Activated CD8-positive, alpha-beta memory T cell treated with anti-CD3 and anti-CD28 coated beads for 4 hours (primary cell): ENCODE measurements at places on chromosomes 1 and 21.

- no peak for DNase-seq
Observed at GRCh38 chr1:214633686-214634085, 30.7 kb downstream of the CENPF start.

- no peak for DNase-seq
Observed at GRCh38 chr1:56286956-56287355, 292.4 kb downstream of the PLPP3 start.

- DNase-seq: peak; percentile 71
Observed at GRCh38 chr1:26696654-26697430, 1.0 kb downstream of the ARID1A start.

DNA sequence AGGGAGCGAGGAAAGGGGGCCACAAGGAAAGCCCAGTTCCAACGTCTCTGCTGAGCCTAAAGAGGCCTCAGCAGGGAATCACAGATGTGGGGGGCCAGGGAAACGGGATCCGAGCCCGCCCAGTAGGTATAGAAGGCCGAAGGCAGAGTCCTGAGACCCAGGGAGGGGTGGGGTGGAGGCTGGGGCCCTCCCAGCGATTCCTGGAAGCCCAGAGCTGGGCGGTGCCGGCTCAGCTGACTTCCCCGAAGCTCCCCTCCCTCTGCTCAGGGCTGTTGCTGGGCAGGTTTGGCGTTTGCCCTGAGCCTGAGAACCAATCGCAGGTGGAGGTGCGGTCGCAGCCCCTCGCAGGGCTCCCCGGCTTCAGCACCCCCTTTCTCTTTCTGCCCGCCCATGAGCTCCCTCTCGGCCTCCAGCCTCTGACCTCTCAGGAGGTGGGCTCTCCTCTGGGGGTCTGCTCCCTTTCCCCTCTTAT, 12.8 kb downstream of the ADAMTSL4 start:
- DNase-seq: peak; percentile 83

DNA sequence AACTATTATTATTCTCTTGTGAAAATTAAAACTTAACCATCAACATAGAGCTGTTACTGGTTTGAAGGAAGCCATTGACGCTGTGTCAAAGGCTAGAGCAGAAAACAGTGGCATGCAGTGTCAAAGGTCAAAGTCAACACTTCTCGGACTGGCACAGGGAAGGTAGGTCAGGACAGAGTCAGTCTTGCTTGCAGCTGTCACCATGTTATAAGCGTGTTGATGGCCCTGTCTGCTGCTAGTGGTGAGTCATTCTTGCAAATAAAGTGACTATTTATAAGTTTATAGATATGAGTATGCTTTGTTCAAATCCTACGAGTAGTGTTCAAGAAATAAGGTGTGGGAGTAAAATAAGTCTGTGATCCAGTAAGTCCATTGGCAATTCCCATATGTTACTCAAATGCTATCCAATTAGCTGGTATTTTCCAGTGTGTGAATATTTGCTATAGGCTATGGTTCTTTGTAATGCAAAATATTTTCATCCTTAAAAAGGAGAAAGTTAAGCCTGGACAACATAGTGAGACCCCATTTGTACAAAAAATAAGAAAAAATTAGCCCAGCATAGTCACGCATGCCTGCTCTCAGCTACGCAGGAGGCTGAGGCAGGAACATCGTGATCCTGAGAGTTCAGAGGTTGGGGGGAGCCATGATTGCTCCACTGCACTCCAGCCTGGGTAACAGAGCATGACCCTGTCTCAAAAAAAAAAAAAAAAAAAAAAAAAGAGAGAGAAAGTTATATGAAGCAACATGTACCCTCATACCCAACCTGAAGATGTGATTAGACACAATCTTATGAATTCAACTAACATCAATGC, 26.3 kb upstream of the TINAGL1 start:
- no peak for DNase-seq

- no peak for DNase-seq
Observed at GRCh38 chr1:244094880-244095528, 43.9 kb downstream of the ZBTB18 start.

DNA sequence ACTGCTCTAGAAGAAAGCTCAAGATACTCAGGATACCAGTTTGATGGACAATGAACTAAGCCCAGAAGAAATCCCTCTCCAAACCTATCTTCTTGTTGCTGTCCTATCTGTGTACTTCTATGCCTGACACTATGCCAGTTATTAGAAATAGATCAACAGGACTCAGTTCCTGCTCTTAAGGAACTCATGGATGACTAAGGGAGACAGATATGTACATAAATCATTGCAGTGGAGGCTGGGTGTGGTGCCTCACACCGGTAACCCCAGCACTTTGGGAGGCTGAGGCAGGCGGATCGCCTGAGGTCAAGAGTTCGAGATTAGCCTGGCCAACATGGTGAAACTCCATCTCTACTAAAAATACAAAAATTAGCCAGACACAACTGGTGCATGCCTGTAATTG, 42.4 kb upstream of the AK4 start:
- no peak for DNase-seq

- no peak for DNase-seq
Observed at GRCh38 chr1:11653861-11654136, 430 bp downstream of the FBXO2 start.

DNA sequence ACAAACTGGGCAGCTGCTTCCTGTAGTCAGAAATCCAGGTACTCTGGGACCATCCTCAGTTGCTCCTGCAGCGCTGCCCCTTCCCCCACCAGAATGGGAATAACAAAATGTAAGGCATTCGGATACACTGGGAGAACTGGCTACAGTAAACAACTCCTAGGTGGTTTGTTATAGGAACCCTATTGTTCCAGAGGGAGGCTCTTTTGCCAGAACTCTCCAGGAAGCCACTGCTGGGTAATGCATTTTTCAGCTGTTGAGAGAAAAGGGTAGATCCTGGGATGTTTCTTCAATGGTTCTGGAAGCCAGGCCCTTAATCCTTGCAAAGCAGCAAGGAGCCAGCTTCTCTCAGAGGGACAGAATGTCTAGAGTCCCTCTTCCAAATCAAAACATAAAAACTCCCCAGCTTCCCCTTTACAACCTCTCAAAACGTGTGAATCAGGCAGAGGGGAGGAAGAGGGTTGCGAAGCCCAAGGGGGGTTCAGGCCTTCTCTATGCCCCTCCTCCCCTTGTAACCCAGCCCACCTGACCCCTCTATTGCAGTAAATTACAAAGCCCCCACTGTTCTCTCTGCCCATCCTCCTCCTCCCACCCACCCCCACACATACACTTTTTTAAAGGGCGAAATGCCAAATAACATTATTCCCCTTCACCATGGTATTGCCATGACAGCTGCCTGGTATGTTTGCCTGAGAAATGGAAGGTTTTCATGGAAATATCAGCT, 29.1 kb downstream of the PLPP3 start:
- DNase-seq: no peak

- DNase-seq: no peak
Observed at GRCh38 chr1:164712131-164713036, 153.4 kb downstream of the PBX1 start.

- DNase-seq: no peak
Observed at GRCh38 chr1:68301471-68302001, 69.2 kb upstream of the WLS start.

DNA sequence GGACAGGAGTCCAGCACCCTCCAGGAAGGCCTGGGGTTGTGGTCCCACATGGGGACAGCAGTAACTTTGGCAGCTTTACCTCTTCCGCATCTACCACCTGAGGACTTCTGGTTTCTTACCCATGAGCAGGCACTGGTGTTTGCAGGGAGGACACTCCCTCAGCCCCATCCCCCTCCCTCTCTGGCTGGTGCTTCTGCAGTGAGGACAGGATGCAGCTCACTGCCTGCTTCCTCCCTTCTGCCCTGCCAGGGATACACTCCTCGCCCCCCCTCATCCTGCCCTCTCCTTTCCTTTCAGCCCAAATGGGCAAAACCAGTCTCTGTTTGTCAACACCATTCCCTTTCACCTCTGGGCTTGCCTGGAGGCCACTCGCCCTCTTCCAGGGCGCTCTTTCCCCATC, 62.4 kb downstream of the KIRREL1 start:
- no peak for DNase-seq

DNA sequence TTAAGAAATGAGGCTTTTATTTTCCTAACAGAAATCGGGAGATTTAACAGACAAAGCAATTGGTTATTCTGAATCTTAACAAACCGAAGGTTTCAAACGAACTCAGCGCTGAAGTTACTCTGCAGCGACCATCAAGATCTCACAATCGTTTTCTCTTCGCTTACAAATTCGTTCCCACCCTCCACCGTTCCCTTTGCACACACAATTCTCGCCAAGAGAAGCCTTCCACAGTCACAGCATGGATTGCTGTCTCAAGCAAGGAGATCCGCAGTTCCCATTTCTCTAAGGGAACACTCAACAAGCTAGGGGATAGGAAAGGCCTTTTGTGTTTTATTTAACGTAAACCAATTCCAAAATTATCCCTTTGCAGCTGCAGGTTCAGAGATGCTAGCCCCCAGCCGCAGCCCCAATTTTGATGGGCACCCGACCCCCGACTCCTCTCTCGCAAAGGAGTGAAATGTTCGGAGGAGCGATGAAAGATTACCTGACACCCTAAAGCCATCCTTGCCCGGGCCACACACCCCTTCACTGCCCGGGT, 755 bp downstream of the FBXO42 start:
- no peak for DNase-seq

DNA sequence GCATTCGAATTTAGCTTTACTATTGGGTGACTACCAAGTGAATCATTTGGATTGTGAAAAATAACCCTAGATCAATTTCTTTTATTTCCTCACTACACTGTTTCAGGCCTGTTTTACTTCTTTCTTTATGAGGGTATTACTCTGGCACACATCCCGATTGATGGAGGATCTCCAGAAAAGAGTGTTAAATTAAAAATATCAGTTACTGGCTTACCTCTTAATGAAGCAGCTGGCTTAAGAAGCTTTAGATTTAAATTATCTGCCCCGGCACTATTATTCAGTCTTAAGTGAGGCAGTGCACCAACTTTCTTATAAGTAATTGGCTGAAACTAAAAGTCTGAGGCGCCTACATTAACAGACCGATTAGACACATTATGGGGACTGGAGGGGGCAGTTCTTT, 1097.4 kb downstream of the TTLL7 start:
- no peak for DNase-seq

GRCh38 chr1:220808345-220809186, 21.9 kb downstream of the MTARC1 start:
- no peak for DNase-seq

- no peak for DNase-seq
Observed at GRCh38 chr1:64137412-64137803, 66.0 kb upstream of the UBE2U start.

DNA sequence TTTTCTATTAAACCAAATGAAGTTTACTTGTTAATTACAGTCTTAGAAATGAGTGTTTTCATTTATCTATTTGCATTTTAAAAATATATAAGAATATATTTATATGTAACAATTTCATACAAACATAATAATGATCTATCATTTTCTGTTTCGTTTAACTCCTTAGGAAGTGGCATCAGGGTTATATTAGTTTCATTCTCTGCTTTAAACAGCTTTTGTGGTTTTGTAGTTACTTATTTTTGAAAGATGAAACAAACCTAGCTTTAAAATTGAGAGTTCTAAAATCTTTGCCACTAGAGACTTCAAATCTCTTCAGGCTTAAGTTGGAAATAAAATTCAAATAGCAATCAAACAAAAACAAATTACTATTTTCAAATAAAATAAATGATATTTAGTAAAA, 2110.6 kb downstream of the MRPL39 start:
- DNase-seq: no peak

GRCh38 chr1:205351984-205352713, 4.6 kb downstream of the KLHDC8A start:
- no peak for DNase-seq

DNA sequence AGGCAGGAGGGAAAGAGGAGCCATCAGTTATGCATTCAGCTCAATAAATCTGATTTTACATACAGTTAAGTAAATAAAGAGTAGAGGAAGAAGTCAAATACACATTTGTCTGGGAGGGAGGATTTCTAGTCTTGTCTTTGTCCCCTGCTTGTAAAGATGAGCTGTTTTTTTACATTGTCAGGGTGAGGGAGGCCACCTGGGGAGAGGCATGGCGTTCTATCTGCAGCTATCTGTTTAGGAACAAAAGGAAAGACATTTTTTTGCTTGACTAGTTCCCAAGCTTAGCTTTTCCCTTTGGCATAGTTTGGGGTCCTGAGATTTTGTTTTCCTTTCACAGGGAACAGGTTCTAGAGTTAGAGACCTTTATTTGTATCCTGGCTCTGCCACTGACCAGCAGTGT, 14.9 kb downstream of the RAD54L start:
- no peak for DNase-seq

DNA sequence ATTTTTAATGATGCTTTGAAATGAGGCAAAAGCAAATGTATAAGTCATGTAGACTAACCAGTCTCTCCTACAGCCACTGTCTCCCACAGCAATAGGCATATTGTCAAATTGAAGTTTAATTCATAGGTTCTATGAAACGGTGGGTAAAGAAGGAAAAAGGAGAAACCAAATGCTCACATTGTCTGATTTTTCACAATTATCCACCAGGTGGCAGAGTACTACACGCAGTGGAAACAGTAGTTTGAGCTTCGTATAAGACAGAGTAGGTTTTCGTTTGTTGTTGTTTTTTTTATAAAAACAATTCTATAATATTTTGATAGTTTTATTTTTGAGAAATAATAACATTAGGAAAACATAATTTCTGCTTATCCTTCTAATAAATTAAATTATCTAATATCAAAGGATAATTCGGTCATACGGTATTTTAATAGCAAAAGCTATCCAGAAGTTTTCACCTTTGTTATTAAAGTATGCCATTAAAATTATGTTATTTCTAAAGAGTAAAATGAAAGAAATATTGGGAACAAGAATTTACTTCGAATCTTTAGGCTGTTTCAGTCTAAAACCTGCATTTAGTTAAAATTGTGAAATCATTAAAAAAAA, 39.1 kb downstream of the TYW3 start:
- DNase-seq: no peak

- no peak for DNase-seq
Observed at GRCh38 chr1:202241376-202242079, 47.9 kb downstream of the LGR6 start.

DNA sequence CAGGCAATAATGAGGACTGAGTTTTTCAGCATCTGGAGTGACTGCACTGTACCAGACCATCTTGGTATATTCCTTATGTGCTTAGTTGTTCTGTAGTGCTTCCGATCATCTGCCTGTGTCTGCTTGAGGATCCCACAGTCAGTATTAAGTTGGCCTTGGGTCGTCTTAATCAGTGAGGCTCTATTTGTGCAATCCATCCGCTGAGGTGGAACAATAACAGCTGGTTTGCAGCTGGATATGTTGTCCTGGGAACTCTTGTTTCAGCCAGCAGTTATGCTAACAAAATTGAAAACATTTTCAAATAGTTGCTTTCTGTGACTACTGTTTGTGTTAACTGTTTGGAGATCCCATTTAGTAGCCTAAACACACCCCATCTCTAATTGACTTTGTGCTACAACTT, 73.7 kb downstream of the LAMC1 start:
- no peak for DNase-seq

DNA sequence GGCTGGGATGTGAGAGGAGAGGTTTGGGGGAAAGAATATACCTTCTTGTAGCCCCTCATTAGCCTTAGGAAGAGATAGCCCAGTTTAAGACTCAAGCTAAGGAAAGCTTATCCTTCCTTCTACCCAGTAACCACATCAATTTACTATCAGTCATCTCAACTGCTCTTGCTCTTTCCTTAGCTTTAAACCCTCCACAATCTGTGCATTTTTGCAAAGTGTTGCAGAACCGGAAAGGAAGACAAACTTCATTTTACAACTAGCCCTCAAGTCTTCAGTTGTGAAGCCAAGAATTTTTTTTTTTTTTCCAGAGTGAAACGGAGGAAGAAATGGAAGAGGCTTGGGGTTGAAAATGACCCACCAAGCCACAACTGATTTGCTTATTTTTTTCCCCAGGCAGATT, 137.0 kb upstream of the LMO4 start:
- no peak for DNase-seq
